ENCODE measurements at places on chromosomes 16 and 17. TPM values are rescaled to one million over a fixed set of nuclear protein-coding genes. Genes with fewer than 3 reads are reported as not detected.
A peak's percentile ranks its signal among the peaks of the same experiment; 100 is the strongest.

The TEX19 gene
- not detected for total RNA-seq

The PRAC2 gene
- not detected for total RNA-seq

The SLFN12L gene
- total RNA-seq = not detected

The CDRT15 gene
- not detected for total RNA-seq

GRCh38 chr16:87145181-87146176 is 171.7 kb downstream of the C16orf95 start:
- H3K4me1 ChIP-seq = no peaks in the 10 kb centered on the region
- H3K4me3 ChIP-seq = no peak overlapping the region
- H3K27ac ChIP-seq = no peak overlapping the region
- H3K27me3 ChIP-seq = peaks cover 8% of the 10 kb centered on the region

The MYH1 gene
- total RNA-seq = not detected

DNA sequence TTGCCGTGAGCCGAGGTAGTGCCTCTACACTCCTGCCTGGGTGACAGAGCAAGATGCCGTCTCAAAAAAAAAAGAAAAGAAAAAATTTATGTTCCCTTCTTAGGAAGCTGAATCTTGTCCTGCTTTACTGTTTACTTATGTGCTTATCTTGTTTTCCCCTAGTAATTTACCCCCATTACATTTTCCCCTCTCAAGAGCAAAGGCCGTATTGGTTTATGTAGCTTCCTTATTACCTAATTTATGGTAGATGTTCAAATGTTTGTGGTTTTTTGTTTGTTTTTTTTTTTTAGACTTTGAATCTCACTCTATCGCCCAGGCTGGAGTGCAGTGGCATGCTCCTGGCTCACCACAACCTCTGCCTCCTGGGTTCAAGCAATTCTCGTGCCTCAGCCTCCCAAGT is 10.3 kb upstream of the SLC52A1 start:
- no peak for DNase-seq
- peaks cover 3% of the 10 kb centered on the region for H3K27me3 ChIP-seq
- H3K4me1 ChIP-seq = no peaks in the 10 kb centered on the region
- H3K4me3 ChIP-seq = no peak overlapping the region

GRCh38 chr17:75834928-75835653 is 9.1 kb downstream of the UNC13D start:
- no peaks in the 10 kb centered on the region for H3K27me3 ChIP-seq
- no peak overlapping the region for H3K27ac ChIP-seq
- H3K4me1 ChIP-seq = peaks cover 4% of the 10 kb centered on the region
- DNase-seq = no peak

DNA sequence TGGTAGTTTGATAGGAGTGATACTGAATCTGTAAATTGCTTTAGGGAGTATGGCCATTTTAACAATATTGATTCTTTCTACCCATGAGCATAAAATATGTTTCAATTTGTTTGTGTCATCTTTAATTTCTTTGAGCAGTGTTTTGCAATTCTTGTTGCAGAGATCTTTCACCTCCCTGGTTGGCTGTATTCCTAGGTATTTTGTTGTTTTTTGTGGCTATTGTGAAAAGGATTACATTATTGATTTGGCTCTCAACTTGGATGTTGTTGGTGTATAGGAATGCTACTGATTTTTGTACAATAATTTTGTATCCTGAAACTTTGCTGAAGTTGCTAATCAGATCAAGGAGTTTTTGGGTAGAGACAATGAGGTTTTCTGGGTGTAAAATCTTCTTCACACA is 3.2 kb downstream of the KRTAP9-9 start:
- H3K36me3 ChIP-seq = no peaks in the 10 kb centered on the region
- H3K4me3 ChIP-seq = no peak overlapping the region
- DNase-seq = no peak
- H3K27ac ChIP-seq = no peak overlapping the region

- H3K4me1 ChIP-seq = peaks cover 23% of the 10 kb centered on the region
- H3K27me3 ChIP-seq = no peaks in the 10 kb centered on the region
- H3K27ac ChIP-seq = peak overlapping the region; percentile 85
- DNase-seq = no peak
- H3K4me3 ChIP-seq = no peak overlapping the region
Observed at GRCh38 chr17:29084541-29085146, 41.7 kb downstream of the PIPOX start.

The ASGR2 gene
- 3.0 TPM for total RNA-seq

DNA sequence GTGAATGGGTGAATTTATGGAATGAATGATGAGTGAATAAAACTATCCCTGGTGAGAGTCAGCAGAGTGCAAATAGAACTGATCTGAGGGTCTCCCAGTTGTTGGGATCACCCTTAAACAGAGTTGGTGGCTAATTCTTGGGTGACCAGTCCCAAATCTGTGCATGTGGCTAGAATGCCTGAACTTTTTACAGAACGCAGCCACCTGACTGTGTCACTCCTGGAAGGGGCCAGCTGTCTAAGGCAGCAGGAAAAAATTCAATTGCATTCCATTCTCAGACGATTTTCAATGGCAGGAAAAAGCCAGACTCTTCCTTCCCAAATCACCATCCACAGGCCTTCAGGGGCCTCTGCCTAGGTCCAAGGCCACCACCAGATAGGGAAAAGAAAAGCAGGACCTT is 43.5 kb downstream of the BEAN1 start:
- no peak overlapping the region for H3K4me3 ChIP-seq
- H3K27me3 ChIP-seq = peaks cover 52% of the 10 kb centered on the region
- H3K36me3 ChIP-seq = no peaks in the 10 kb centered on the region
- no peaks in the 10 kb centered on the region for H3K4me1 ChIP-seq

GRCh38 chr17:49969795-49970389 is 902 bp downstream of the DLX4 start:
- no peak for DNase-seq
- H3K27me3 ChIP-seq = peaks cover 93% of the 10 kb centered on the region
- H3K4me1 ChIP-seq = peaks cover 6% of the 10 kb centered on the region
- H3K27ac ChIP-seq = no peak overlapping the region
- H3K4me3 ChIP-seq = no peak overlapping the region
- no peaks in the 10 kb centered on the region for H3K36me3 ChIP-seq

GRCh38 chr16:7343243-7343642 is 10.6 kb downstream of the RBFOX1 start:
- no peaks in the 10 kb centered on the region for H3K27me3 ChIP-seq
- no peak overlapping the region for H3K4me3 ChIP-seq
- H3K4me1 ChIP-seq = peaks cover 9% of the 10 kb centered on the region
- no peak for DNase-seq
- H3K27ac ChIP-seq = no peak overlapping the region

The CES3 gene
- 2.7 TPM for total RNA-seq

The ADAM11 gene
- total RNA-seq = 1.4 TPM

DNA sequence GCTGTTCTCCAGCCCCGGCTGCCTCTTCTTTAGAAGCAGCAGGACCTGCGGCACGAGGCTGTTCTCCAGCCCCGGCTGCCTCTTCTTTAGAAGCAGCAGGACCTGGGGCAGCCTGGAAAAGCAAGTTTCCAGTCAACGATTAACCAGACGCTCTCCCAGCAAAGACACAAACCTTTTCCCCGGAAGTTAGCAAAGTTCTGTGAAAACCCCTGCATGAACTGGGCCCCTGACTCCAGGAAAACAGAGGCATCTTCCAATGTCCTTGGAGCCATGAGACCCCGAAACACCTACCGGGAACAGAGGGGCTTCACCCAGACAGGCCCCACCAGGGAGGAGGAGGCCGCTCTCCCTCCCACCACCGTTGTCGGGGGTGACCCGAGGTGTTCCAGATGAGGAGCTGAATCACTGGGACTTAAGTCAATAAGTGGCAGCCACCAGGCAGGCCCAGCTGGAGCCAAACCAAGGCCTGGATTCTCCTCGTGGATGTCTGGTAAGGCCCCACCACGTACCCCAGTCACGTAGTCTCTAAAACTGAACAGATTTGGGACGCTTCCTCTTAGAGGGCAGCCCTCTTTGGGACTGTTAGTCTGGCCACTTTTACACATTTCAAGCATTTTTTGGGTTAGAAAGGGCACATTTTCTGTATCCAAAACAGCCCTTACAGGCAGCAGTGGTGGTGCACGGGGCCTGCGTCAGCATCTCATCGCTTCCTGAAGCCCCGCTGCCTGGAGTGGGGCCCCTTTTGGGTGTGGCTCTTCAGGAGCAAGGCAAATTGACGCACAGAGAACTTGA is at the start of gene RPH3AL:
RPH3AL (minus strand) TSS at position 387 of the 792 bp plus-strand sequence. CDS start 25,264 bp downstream, outside the sequence.
- peaks cover 54% of the 10 kb centered on the region for H3K4me1 ChIP-seq
- peaks cover 5% of the 10 kb centered on the region for H3K36me3 ChIP-seq
- H3K27ac ChIP-seq = peak within 1 kb of the TSS; percentile 99
- peak; percentile 49 for DNase-seq
- H3K4me3 ChIP-seq = peak within 1 kb of the TSS; percentile 80

All from progenitor cell of endocrine pancreas (in vitro differentiated cells).